Astrocyte of the hippocampus (primary cell): ENCODE measurements at places on chromosomes 6 and 20.
A peak's percentile ranks its signal among the peaks of the same experiment; 100 is the strongest.

DNA sequence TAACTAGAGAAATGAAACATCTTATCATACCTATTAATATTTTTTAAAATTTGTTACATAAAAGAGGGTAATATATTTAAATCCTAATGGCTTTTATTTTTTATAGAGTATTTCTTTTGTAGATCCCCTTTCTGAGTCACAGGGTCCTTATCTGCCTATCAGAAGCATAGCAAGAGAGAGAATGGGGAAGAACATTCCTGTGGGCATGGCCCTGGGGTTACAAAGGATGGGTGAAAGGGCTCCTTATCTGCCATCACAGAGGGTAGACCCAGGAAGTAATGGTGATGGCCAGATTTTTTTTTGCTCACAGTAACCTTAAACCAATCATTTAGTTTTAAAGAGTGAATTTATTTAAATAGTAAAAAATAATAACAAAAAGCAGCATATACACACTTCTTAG lies 582.1 kb upstream of the HTR1E start:
- DNase-seq = no peak

DNA sequence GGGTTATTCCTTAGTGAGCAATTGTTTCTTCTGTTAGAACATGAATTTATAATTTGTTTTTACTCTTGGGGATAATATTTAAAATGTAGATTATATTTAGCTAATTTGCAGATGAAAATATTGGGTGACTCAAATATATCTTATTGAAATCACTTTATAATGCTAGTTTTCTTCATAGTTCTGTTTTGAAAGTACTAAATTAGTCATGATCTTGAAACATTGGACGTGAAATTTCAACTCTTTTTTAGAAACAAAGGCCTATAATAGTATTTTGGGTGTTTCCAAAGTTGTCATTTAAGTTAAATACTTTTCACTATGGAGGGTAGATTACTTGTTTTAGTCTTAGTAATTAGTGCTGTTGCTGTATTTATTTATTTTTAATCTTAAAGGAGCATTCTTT lies 250.9 kb downstream of the UTRN start:
- no peak for DNase-seq

GRCh38 chr20:23249541-23249940 lies 101.0 kb upstream of the NXT1 start:
- no peak for DNase-seq

- DNase-seq = no peak
Measured at GRCh38 chr6:119423996-119424395, 74.4 kb upstream of the MAN1A1 start.

DNA sequence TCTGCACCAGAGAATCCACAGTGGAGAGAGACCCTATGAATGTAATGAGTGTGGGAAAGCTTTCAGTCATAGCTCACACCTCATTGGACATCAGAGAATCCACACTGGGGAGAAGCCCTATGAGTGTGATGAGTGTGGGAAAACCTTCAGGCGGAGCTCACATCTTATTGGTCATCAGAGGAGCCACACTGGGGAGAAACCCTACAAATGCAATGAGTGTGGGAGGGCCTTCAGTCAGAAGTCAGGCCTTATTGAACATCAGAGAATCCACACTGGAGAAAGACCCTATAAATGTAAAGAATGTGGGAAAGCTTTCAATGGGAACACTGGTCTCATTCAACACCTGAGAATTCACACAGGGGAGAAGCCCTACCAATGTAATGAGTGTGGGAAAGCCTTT lies 11.9 kb downstream of the ZKSCAN8 start:
- DNase-seq = no peak

DNA sequence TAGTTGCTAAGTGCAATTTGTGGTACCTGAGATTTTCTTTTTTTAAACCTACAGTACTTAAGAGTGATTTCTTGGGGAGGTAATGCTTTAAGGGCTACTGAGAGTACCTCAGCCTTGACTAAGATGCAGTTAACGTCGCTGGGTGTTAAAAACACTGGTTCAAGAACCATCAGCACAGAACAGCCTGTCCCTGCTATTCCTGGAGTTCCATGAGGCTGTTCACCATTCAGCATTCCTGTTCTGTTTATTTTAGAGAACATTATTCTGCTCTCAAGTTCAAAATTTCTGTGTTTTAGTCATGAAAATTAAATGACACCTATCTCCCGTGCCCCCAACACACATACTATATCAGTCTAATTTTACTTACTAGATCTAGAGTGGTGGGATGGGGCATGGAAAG lies 1.7 kb upstream of the PRELID3B start:
- no peak for DNase-seq

- peak; percentile 11 for DNase-seq
Measured at GRCh38 chr6:31900917-31901414, 920 bp downstream of the ZBTB12 start.

DNA sequence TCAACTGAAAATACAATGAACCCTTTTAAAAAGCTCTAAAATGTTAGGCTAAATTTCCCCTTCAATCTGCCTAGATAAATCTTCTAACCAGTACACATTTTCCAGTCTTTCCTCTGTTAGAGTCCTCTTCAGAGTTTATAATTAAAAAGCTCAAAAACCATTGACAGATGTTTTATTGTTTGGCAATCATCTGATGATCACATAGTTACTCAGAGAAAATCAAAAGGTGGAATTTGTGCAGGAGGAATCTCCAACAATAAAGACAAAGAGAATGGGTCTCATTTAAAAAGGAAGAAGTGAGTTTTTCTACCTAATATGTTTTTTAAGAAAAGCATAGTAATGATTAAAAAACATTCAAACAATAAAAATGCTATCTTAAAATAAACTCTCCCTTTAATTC lies 3.1 kb downstream of the TRAPPC3L start:
- no peak for DNase-seq

GRCh38 chr6:77774457-77774856 lies 121.6 kb downstream of the MEI4 start:
- DNase-seq = no peak

GRCh38 chr6:131951576-131952230 lies 531 bp upstream of the CCN2 start:
- peak; percentile 58 for DNase-seq

DNA sequence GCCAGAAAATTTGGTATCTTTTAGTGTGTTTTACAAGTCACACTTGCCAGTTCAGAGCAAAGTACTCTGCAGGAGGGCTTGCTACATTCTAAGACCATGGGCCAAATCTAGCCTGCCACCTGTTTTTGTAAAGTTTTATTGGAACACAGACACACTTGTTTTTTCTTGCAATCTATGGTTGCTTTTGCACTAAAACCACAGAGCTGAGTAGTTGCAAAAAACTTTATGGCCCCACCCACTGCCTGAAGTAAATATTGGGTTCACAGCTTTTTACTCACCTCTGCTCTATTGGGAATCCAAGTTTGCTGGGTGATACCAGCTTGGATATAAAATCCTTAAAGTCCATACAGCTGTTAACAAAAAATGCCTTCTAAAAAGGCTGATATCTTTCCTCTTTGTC lies 109.0 kb downstream of the ZFP64 start:
- no peak for DNase-seq
